ENCODE measurements at places on chromosomes 4 and X.

- no peak for DNase-seq
Measured at GRCh38 chr4:188021548-188022249, 26.1 kb downstream of the ZFP42 start.

- DNase-seq: no peak
Measured at GRCh38 chrX:120429776-120430540, 39.1 kb downstream of the LAMP2 start.

DNA sequence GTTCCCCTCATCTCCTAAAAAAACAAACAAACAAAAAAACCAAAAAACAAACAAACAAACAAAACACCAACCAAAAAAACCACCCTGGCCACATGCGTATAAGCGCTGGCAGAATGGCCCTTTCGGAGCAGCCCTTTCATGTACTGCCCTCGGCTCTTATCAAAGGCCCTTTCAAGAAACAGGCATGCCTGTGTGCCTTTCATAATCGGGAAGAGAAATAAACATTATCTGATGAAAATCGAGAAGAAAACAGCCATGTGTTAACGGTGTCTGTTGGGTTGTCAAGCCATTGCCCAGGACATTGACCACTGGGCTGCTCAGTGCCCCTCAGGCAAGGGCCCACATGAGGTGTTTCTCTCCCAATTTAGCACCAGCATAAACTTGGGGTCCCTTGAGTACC, 68.3 kb downstream of the PJA1 start:
- DNase-seq: no peak

- no peak for DNase-seq
Measured at GRCh38 chr4:23033796-23034195, 341.1 kb downstream of the GBA3 start.

GRCh38 chrX:125711103-125711502, 391.4 kb downstream of the TEX13C start:
- DNase-seq: no peak

DNA sequence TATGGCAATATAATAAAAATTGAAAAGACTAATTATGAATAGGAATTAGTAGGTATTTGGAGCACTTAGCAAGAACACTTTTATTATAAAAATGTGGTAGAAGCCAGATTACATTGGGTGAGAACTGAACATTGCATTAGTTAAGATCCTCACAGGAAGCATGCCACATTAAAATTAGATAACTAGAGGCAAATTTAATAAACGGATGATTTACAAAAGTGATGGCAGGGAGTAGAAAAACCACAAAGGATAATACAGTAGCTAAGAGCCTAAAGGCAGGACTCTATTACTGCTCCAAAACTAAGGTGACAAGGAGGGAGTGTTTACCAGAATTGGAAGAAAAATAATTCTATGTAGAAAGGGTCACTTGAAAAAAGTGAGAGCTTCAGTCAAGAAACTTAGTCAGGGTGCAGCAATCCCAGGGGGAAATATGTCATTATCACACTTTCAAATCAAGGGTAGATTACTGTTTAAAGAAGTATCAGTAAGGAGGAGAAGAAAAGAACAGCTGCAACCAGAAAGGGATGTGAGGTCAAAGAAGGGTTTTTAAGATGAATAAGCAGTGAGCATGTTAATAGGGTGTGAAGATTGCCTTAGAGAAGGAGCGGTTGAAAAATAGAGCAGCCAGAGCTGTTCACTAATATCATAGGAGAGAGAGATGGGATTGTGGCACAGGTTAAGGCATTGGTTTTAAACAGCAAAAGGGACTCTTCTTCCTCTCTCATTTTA, 84.6 kb downstream of the NDST4 start:
- DNase-seq: no peak

DNA sequence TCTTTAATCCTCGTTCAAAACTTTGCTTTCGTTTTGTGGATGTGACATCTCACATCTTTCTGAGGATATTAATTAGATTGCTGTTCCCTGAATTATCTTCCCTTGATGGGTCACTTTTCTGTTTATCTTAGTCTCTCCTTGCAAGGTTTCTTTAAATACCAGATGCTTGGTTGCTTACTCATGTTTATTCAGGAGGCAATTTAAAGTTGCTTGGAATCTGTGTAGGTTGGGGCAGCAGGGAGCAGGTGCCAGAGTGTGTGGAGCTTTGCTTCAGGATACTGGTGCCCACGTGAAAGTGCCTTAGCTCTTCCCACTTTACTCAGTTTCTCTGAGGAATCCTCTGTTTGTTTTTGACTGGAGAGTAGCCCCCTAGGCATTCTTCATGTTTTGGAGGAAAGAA, 24.0 kb downstream of the ANAPC4 start:
- no peak for DNase-seq

DNA sequence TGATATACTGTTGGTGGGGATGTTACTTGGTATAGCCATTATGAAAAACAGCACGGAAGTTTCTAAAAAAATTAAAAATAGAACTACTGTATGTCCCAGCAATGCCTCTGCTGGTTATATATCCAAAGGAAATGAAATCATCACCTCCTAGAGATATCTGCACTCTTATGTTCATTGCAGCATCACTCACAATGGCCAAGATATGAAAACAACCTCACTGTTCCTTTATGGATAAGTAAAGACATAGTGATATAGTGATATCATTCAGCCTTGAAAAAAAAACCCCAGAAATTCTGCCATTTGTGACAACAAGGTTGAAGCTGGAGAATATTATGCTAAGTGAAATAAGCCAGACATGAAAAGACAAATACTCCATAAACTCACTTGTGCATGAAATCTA, 543.8 kb upstream of the SLIT2 start:
- no peak for DNase-seq

DNA sequence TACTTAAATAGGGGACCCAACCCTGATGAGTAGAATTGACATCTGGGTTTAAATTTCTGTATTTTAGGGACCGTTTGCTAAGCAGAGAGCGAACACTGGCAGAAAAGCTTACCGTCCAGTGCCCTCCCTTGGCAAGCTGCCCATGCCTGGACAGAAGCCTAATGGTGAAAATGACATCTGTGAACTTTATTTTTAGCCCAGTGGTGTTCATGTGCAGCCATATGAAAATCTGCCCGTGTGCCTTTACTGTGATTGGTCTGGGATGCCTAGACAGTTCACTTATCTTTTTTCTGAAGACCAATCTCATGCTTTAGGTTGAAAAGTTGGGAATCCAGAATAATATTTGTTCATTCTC, 1.1 kb downstream of the STBD1 start:
- no peak for DNase-seq

DNA sequence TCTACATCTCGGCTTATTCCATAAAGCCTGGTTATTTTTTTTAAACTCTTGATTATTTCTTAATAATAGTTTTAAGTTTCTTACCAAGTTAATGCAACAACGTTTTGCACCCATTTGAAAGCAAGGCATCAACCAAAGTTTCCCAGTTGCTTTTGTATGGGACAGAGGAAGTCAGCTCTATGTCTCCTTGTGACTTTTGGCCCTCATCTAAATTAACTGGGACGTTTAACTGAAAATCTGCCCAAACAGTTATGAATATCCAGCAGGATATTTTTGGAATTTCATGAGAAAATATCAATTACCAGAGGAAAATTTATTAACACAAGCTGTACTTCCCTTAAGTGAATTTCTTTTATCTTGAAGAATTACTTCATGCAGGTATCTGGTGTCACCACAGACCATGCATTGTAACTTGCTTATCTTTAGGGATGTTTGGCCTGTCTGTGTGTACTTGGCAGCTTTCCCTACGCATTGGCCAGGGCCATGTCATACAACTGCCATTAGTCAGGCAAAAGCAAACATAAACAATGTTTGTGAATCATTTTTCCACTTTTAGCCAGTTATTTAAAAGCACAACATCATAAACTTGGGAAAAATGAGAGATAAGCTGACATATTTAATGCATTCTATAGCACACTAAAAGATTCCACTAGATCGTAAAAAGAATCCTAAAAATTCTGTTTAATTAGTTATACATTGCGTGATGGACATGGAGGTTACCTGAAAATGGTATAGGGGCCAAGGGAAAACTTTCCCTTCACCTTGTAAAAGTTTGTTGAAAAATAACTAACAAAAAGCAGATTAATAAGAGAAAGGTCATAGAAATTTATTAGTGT, 101.4 kb upstream of the PDE5A start:
- DNase-seq: no peak

- no peak for DNase-seq
Measured at GRCh38 chrX:95760356-95760755, 924.3 kb upstream of the DIAPH2 start.

DNA sequence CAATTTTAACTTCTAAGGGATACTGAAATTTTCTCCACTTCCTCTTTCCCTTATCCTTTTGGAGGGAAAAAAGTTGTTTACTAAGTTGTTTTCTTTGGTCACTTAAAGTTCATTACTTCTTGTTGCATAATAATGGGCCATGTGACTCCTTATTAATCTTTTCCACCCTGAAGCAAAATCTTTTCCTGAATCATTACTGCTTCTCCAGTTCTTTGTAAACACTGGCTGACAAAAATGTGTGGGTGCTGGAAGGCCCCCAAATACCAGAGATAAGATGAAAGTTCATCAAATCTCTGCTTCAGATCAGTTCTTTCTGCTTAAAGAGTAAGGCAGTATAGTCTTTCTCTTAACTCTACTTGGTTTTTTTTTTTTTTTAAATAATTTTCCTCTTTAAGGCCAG, 108.9 kb upstream of the NHS start:
- no peak for DNase-seq

GRCh38 chrX:43813898-43814297, 68.4 kb downstream of the MAOB start:
- no peak for DNase-seq

DNA sequence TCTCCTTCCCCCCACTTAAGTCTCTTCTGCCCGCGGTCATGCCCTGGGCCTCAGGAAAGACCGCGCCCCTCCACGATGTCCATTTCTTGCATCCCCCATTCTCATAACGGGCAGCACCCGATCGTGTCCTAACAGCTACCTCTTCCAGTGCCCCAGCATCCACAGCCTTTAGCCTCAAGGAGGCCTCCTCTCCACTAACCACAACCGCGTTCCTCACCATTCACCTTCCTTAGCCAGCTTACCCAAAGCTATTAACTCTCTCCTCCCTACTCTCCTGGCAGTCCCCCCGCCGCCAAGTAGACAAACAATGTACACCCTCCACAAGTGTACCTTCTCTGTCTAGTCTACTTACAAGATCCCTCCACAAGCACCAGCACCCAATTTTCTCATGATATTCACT, 58.6 kb upstream of the PAGE5 start:
- DNase-seq: no peak

DNA sequence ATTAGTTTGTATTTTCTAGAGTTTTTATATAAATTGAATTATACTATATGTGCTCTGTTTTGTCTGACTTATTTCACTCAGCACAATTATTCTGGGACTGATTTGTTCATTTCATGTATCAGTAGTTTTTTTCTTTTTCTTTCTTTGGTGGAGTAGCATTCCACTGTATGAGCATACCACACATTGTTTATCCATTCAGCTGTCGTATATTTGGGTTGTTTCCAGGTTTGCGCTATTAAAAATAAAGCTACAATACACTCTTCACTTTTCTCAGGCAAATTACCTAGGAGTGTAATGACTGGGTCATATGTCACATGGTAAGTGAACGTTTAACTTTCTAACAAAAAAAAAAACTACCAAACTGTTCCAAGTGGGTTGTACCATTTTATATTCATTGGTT, 9.6 kb upstream of the OTUD4 start:
- DNase-seq: no peak

- no peak for DNase-seq
Measured at GRCh38 chr4:36081185-36081584, 163.1 kb downstream of the ARAP2 start.

DNA sequence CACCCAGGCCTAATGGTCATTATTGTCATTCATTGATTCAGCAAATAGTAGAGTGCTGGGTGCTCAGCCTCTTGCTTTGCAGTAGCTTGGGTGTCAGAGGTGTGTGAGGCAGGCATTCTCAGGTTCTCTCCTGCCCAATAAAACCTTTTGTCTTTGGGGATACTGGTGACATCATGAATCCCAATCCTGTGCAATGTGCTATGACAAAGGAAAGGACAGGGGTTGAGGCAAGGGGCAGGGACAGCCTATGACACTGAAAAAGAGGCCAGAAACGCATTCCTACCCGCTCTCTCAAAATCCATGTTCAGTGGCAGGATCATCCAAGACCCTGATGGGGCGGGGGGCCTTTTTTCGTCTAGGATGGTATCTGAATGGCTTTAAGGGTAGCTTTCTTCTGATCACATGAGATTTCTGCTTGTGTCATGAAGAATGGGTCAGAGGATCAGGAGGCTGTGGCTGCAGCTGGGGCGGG, 1.5 kb upstream of the FAM193A start:
- DNase-seq: no peak

DNA sequence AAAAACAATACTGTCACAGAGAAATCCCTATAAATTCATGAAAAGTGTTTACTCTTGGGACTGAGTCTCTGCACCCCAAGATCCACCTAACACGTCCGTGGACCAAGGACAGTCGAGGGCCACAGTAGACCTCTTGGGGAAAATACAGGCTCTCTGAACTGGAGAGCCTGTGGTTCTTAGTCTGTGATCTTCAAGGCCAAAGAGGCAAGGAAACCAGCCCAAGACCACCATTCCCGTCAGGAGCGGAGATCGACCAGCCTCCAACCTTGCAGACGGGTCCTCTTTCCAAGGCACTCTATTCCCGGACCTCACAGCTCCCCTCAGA, 1.6 kb upstream of the APBB2 start:
- no peak for DNase-seq

- no peak for DNase-seq
Measured at GRCh38 chrX:104707572-104707971, 141.6 kb downstream of the IL1RAPL2 start.

GRCh38 chr4:158253350-158253980, 43.2 kb downstream of the TMEM144 start:
- DNase-seq: peak; percentile 26

DNA sequence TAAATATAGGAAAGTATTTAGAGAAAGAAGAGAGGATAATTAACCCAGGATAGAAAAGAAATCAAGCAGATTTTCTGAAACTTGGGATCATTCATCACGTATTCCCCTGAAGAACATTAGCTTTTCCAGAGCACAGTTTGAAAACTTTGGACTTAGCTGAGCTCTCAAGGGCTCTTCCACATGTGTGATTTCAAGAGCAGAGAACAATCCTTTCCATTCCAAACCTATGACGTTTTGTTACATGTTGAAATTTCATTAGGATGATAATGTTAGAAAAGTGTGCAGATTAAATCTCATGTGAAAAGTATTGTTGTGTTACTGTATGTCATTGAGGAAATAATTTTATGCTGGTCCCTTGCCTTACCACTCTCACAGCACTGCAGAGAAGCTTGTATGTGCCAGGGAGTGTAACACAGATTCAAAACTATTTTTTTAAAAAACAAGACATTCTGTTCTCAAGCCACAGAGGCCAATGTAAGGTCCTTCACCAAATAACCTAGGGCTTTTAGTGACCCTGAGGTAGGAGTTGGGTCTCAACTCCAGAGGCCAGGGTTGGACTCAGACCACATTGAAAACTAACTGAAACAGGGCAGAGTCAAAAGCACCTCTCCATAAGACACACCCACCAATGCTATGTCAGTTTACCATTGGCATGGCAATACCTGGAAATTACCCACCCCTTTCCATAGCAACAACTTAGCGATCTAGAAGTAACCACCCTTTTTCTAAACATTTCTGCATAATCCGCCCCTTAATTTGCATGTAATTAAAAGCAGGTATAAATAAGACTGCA, 141.3 kb downstream of the ANXA5 start:
- no peak for DNase-seq

GRCh38 chr4:126697748-126698147, 935.0 kb upstream of the INTU start:
- DNase-seq: no peak

All from NCI-H1694 treated with DMSO at 0.1 percent for 48 hours (cell line).